HCEC 1CT (cell line): ENCODE measurements at places on chromosomes 13 and 19.

DNA sequence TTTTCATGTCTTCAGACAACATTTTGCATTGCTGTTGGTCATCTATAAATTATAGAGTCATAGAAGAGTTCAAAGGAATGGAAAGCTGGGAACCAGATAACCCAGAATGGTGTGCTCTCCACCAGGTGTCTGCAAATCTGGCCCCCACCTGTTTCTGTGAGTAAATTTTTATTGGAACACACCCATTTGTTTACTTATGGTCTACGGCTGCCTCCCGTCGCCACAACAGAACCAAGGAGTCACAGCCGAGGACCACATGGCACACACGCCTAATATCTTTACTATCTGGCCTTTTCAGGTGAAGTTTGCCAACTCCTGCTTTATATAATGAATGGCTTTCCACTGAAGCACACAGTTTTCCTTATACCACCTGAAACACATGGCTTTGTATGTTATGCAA, 58.2 kb downstream of the EFNB2 start:
- DNase-seq = no peak

DNA sequence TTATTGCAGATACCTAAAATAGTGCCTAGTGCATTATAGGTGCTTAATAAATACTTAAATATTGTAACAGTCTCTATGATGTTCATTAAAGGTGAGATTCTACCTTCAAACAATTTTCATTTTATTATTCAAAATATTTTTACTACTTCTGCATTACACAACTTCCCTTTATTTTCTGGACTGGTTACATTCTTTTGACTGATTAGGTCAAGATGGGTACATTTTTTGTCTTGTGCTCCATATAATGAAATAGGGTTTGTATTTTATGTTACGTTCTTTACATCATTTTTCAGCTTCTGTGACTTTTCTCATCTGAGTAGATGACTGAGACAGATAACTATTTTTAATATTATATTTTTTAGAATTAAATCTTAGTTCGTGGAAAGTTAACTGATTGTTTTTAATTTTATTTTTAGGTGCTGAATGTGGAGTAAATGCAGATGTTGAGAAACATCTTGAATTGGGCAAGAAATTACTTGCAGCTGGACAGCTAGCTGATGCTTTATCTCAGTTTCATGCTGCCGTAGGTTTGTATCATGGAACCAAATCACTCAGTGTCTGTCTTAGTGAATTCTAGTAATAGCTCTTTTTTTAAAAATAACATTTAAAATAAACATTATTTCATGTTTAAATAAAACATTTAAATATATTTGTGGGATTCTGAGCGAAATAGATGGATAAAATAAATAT, 32.0 kb downstream of the DNAJC3 start:
- no peak for DNase-seq

- DNase-seq = peak; percentile 74
Observed at GRCh38 chr19:45444318-45445041, 20.8 kb upstream of the ERCC1 start.

GRCh38 chr19:30340771-30341561, 31.2 kb upstream of the ZNF536 start:
- DNase-seq = no peak

- DNase-seq = peak; percentile 86
Observed at GRCh38 chr19:2041683-2042484, 9.2 kb downstream of the MKNK2 start.

GRCh38 chr13:44763615-44764301, 187.6 kb upstream of the TSC22D1 start:
- DNase-seq = no peak

DNA sequence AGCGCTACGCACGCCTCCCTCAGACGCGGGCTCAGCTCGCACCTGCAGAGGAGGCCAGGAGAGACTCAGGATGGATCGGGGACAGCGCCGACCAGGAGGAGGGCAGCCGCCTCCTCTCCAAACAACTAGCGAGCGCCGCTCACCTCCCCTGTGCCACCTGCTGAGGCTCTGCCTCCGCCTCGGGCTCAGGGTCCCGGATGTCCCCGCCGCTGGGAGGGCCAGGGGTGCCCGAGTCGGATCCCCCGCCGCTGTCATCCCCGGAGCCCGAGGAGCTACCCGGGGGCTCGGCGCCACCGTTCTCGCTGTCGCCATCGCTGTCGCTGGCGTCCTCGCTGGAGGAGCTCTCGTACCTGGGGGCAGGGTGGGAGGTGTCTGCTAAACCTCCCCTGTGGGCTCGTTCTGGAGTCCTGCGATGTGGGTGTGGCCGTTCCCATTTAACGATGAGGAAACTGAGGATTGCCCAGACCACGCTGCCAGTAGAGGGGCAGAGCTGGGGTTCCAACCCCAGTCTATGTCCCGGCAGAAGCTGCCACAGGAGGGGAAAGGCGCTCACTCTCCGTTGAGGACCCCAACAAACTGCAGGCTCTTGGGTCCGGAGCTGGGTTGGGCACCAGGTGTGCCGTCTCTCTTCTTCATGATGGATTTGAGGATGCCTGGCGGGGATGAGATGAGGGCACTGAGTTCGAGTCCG, 9.2 kb downstream of the KANK3 start:
- DNase-seq = no peak

- DNase-seq = no peak
Observed at GRCh38 chr13:38444904-38445303, 95.3 kb downstream of the UFM1 start.

DNA sequence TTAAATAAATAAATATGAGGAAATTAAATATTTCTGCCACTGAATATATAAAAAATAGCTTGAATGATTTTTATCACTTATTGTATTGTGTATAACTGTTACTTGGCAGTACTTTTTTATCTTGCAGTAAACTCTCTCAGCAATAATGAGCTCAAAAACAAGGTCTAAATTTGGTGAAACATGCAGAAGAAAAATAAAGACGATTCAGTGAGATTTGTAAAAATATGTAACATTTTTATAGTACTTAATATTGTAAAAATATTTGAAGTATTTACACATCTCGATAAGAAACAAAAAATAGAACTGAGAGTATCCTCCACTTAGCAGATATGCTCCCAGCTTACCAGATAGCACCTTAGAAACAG, 120.6 kb upstream of the MLNR start:
- no peak for DNase-seq

DNA sequence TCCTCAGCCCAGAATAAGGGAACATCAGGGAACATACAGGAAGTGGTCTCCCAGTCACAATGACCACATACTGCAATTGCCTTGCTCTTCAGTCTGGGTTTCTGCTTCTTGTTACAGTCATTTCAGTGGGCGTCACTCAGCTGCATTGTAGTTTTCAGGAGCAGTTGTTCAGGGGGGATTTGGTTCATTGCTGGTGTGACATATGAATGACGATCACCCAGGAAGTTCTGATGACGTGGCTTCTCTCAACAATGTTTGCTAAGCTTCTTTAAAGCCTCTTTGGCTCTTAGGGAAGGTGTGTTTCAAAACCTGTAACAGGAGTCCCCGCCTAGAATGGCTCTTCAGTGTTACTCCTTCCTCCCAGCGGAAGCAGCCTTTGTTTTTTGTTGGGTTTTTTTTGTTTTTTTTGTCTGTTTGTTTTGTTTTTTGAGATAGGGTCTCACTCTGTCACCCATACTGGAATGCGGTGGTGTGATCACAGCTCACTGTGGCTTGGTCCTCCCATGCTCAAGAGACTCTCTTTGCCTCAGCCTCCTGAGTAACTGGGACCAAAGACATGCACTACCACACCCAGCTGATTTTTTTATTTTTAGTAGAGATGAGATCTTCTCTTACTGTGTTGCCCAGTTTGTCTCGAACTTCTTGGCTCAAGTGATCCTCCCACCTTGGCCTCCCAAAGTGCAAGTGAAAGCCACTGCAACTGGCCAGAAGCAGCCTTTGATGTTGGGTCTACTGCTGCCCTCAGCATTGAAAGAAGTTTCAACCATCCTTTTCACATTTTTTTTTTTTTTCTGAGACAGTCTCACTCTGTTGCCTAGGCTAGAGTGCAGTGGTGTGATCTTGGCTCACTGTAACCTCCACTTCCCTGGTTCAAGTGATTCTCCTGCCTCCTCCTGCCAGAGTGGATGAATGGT, 1.4 kb upstream of the SCEL start:
- DNase-seq = no peak

DNA sequence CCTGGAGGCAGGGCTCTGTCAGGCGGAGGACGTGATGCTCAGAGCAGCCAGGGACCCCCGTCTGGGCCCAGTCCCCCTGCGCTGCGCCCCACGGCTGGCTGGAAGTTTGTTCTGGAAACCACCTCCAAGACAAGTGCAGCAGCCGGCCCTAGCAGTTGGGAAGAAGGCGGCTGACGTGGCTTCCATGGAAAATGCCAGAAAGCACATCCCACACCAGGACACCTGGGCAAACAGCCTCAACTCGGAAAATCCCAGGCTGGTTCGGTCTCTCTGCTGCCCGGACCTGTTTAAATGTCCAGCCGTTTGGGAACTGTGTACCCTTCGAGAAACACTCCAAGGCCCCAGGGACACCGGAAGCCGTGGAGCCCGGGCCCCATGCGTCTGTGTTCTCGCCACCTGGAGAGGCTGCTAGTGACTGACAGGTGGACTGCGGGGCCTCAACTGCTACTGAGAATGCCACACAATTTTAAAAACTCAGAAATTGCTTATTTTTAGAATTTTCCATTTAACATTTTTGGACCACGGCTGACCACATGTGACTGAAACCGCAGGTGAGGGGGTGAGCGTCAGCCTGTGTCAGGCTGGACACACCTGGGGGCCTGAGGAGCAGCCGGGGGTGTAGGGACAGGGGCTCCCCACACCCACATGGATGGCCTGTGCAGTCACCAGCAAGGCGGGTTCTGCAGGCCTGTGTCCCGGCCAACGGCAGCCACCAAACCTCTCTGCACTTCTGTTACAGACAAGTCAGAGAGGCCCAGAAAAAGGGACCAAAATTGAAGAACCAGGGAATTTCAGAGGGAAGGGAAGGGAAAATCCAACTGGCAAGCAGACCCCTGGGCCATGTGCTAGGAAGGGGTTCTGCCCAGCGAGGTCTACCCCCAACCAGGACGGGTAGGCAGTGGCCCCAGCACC, 31.7 kb downstream of the RASA3 start:
- no peak for DNase-seq

DNA sequence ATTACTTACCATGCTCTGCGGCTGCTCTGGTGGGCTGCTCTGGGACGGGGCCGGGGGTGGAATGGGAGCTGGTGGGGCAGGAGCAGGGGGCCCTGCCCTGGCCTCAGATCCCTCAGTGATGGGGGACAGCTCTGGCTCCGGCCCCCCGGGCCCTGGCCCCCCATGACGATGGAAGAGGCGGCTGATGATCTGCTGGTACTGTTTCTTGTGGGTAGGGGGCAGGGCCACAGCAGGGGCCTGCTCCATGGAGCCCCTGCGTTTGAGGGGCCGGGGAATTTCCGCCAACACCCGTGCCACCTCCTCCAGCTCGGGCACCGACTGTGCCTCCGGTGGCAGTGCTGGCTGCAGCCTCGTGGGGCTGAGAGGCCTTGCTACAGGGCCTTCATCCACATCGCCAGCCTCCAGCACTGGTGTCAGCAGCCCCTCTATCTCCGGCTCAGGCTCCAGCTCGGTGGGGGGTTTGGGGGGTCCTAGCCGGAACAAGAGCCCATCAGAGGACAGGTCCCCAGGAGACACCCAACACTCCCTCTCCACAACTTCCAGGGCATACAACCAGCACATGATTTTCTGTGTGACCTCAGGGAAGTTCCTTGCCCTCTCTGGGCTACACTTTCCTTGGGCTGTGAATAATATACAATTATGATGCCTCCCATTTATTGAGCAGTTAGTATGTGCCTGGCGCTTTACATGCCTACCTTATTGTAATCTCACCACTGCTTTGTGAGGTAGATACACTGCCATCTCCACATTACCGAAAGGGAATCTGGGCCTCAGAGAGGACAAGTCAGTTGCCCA, 12.8 kb downstream of the PPP1R13L start:
- no peak for DNase-seq

DNA sequence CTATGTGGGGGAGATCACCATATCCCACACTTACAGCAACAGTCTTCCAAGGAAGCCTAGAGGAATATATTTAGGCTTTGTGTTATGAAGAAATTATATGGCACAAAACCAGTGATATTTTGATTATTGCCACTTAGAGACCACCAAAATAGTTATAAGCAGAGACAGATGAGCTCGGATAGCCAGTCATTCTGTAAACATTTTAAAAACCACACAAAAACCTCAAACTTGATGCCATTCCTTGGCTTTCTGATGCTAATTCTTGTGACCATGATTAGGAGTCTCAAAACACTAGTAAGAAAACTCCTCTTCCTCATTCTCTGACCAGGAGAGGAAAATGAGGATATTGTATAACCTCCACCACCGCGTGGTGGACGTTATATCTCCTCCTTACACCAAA, 496.4 kb downstream of the FOXO1 start:
- DNase-seq = no peak

DNA sequence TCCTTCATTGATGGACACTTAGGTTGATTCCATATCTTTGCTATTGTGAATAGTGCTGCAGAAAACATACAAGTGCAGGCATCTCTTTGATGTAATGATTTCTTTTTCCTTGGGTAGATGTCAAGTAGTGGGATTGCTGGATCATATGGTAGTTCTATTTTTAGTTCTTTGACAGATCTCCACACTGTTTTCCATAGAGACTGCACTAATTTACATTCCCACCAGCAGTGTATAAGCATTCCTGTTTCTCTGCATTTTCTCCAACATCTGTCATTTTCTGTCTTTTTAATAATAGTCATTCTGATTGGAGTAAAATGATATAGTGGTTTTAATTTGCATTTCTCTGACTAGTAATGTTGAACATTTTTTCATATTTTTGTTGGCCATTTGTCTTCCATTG, 116.7 kb downstream of the LMO7 start:
- DNase-seq = no peak

GRCh38 chr19:41500443-41500842, 57.5 kb downstream of the ERICH4 start:
- no peak for DNase-seq

DNA sequence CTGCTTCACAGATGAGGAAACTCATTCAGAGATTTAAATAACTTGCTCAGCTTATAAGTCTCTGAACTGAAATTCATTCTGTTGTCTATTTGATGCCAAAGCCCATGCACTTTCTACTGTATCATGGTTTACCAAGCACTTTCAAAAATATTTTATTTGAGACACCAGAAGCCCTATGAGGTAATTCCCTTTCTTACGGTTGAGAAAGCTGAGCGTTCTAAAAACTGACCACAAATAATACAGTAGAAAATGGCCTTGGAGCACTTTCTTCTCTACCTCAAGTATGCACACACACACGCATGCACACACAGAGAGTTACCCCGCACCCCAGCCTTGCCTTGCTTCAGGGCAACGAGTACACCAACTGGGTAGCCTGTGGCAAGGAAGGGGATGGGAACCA, 228.5 kb downstream of the RFC3 start:
- DNase-seq = no peak
